HFFc6 (cell line): ENCODE measurements at places on chromosomes 6 and 20. TPM values are rescaled to one million over a fixed set of nuclear protein-coding genes. Genes with fewer than 3 reads are reported as not detected.
A peak's percentile ranks its signal among the peaks of the same experiment; 100 is the strongest.

DNA sequence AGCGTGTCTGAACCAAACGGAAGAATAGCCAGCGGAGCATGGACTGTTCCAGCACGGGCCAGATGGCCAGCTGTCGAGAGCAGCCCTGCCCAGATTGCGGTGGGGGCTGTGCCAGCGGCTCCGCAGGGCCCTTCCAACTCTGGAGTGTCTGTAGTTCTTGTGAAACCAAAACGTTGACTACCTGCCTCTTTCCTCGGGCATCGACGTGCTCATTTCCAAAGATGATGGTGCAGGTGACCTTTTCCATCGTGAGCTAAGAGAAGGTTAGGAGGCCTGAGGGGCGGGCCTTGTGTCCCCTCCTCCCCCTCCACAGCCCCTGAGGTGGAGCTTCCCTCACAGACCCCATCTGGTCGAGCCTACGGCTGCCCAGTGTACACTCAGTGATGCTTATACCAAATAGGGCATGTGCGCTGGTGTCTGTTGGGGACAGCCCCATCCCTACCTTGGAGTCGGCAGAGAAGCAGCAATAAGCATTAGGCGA, 12.9 kb upstream of the C20orf144 start:
- peaks cover under 1% of the 10 kb centered on the region; the same call in 1 of the 2 replicates for H3K27me3 ChIP-seq
- H3K4me3 ChIP-seq, result no peak overlapping the region
- H3K27ac ChIP-seq, result no peak overlapping the region

- H3K4me3 ChIP-seq, result no peak overlapping the region
- peaks cover 42% of the 10 kb centered on the region for H3K36me3 ChIP-seq
- peaks cover 2% of the 10 kb centered on the region; the same call in 1 of the 2 replicates for H3K27me3 ChIP-seq
- H3K27ac ChIP-seq, result 0 out of 2 replicates have a peak overlapping the region, but pooled peaks have one; percentile 15
- H3K4me1 ChIP-seq, result peaks cover 18% of the 10 kb centered on the region
These were observed 11.3 kb upstream of the DSN1 start for GRCh38 chr20:36784900-36785299.

DNA sequence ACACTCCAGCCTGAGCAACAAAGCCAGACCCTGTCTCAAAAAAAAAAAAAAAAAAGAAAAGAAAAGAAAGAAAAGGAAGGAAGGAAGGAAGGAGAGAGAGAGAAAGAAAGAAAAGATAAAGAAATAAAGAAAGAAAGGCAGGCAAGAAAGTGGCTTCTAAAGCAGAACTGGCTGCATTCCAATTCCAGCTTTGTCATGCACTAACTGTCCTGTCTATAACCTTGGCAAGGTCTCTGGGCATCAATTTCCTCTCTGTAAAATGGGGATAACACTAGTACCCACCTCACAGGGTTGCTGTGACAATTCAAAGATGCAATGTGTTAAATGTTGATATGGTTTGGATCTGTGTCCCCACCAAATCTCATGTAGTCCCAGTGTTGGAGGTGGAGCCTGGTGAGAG, 28.0 kb downstream of the RING1 start:
- H3K4me1 ChIP-seq, result no peaks in the 10 kb centered on the region
- H3K36me3 ChIP-seq, result no peaks in the 10 kb centered on the region
- no peak for DNase-seq
- peaks cover 45% of the 10 kb centered on the region for H3K27me3 ChIP-seq
- H3K27ac ChIP-seq, result no peak overlapping the region
- H3K4me3 ChIP-seq, result no peak overlapping the region

GRCh38 chr6:106315765-106316374, 9.7 kb downstream of the ATG5 start:
- H3K4me3 ChIP-seq, result no peak overlapping the region
- peaks cover 17% of the 10 kb centered on the region for H3K36me3 ChIP-seq
- peaks cover 38% of the 10 kb centered on the region for H3K4me1 ChIP-seq

GRCh38 chr20:43906505-43907034, 8.1 kb upstream of the TOX2 start:
- peaks cover 14% of the 10 kb centered on the region for H3K36me3 ChIP-seq
- H3K4me1 ChIP-seq, result peaks cover 18% of the 10 kb centered on the region
- DNase-seq, result no peak
- peaks cover 2% of the 10 kb centered on the region for H3K27me3 ChIP-seq

GRCh38 chr6:151905854-151906253, 98.4 kb downstream of the ESR1 start:
- no peak overlapping the region for H3K27ac ChIP-seq
- H3K27me3 ChIP-seq, result no peaks in the 10 kb centered on the region
- no peak overlapping the region for H3K4me3 ChIP-seq
- no peak for DNase-seq
- H3K4me1 ChIP-seq, result peaks cover 28% of the 10 kb centered on the region; the same call in 1 of the 2 replicates

DNA sequence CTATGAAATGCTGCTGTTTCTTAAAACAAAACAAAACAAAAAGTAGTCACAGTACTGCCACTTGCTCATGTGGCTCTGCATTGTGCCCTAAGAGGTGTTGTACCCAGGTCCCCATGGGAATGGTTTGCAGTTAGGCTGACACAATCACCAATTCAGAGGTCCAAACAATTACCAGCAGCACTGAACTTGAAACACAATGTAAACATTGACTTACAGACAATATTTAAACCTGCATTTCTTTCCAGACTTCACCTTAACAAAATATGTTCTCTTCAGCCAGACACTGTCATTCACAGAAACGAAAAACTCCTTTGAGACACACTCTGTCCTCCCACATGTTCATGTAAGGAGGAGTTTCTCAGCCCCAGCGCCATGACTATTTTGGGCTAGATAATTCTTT, 206.8 kb upstream of the ARG1 start:
- DNase-seq, result no peak
- H3K27ac ChIP-seq, result no peak overlapping the region
- H3K4me1 ChIP-seq, result peaks cover 4% of the 10 kb centered on the region; the same call in 1 of the 2 replicates
- H3K27me3 ChIP-seq, result peaks cover 21% of the 10 kb centered on the region

MYL9 gene
- 1,181 to 1,628 TPM (median 1,284 TPM) in 3 replicates for total RNA-seq

DNA sequence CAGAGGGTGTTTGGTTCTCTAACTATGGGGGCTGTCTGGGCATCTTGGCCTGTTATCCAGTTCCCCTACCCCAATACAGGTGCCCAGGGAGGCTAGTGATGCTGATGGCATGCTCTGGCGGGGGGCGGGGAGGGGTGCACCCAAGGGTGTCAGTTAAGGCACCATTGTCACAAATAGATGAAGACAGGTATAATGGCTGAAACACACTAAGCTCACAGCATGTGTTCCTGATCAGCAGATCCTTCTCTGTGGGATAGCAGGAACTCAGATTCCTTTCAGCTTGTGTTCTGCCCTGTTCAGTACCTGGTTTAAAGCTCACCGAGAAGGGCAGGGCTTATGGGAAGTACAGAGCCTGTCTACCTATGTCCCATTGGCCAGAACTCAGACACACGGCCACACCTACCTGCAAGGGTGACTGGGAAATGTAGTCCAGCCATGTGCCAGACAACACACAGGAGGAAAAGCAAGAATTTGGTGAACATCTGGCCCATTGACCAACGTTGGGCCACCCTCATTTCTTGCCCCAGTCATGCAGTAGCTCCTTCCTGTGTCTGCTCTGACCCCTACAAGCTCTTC, 3.4 kb upstream of the RSPO4 start:
- no peaks in the 10 kb centered on the region for H3K36me3 ChIP-seq
- H3K4me3 ChIP-seq, result no peak overlapping the region
- H3K4me1 ChIP-seq, result no peaks in the 10 kb centered on the region

GNMT gene
- total RNA-seq, result 0.20 TPM in 1 of 2 replicates, not detected in the other

DNA sequence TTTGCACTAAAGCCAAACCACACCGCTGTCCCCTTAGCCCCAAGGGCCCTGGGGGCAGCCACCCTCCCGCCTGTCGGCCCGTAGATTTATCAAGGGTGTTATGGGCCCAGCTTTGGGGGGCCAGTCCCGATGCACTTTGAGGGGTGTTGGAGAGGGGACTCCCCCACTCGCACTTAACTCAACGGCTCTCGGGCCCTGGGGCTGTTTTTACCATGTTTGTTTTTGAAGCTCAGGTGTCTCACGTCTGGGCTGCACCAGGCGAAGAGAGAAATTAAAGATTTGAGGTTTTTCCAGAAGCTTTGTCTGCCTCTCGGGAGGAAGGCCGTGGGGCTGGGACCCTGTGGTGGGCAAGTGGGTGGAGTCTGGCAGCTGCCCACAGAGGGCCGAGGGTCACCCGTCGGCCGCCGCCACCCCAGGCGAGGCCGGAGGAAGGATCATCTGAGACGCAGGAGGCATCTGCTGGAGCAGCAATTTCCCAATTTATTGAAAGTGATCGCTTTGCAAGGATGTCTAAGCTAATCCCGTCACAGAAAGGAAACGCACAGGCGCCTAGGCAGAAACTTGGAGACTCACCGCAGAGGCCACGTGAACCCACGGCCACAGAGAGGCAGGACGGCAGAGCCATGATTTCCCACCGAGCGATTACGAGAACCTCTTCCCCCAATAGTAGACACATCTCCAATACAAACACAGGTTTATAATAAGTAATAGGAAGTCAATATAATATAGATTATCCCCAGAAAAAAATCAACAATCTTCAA, 3.8 kb downstream of the SLC2A4RG start:
- no peaks in the 10 kb centered on the region; the same call in 1 of the 2 replicates for H3K27me3 ChIP-seq
- H3K4me3 ChIP-seq, result no peak overlapping the region
- no peak for DNase-seq
- H3K4me1 ChIP-seq, result no peaks in the 10 kb centered on the region
- no peak overlapping the region for H3K27ac ChIP-seq

DLK2 gene
- total RNA-seq, result 1.5 to 2.4 TPM (median 2.1 TPM) in 3 replicates

GRCh38 chr20:33322456-33322855, 39.4 kb downstream of the BPIFB1 start:
- peaks cover 60% of the 10 kb centered on the region for H3K27me3 ChIP-seq
- DNase-seq, result no peak
- H3K27ac ChIP-seq, result no peak overlapping the region
- H3K4me3 ChIP-seq, result no peak overlapping the region
- no peaks in the 10 kb centered on the region for H3K36me3 ChIP-seq

DNA sequence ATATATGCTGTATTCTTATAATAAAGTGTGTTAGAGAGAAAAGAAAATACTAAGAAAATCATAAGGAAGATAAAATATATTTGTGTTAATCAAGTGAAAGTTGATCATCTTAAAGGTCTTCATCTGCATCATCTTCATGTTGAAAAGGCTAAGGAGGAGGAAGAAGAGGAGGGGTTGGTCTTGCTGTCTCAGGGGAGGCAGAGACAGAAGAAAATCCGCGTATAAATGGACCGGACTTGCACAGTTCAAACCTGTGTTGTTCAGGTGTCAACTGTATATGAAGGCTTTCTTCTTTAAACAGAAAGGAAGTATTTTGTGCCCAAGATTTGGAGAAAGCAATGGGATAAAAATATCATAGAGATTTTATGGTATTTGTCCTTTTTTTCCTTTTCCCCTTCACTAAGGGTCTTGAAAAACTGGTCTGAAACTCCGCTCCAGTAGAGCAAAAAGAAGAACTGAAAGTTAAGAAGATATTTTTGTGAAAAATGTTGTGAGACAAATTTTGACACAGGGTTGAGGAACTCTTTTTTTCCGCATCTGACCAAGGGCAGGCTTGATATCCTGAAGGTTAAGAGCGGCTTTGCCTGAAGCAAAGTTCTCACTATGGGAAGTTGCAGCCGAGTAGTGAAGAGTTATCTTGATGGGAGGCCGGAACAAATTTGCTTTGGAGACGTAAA, 350.7 kb downstream of the LAMA2 start:
- H3K36me3 ChIP-seq, result no peaks in the 10 kb centered on the region
- no peaks in the 10 kb centered on the region; the same call in 1 of the 2 replicates for H3K4me1 ChIP-seq
- no peaks in the 10 kb centered on the region for H3K27me3 ChIP-seq
- H3K27ac ChIP-seq, result no peak overlapping the region
- no peak overlapping the region for H3K4me3 ChIP-seq

TSPYL1 gene
- total RNA-seq, result 107 to 132 TPM (median 130 TPM) in 3 replicates

- no peak overlapping the region for H3K27ac ChIP-seq
- no peak overlapping the region for H3K4me3 ChIP-seq
- no peak for DNase-seq
- H3K27me3 ChIP-seq, result peaks cover 2% of the 10 kb centered on the region
- H3K4me1 ChIP-seq, result peaks cover 9% of the 10 kb centered on the region
- no peaks in the 10 kb centered on the region for H3K36me3 ChIP-seq
These were observed 50.9 kb upstream of the TNFAIP3 start for GRCh38 chr6:137816133-137816579.

SLC52A3 gene
- not detected in 3 replicates for total RNA-seq

DNA sequence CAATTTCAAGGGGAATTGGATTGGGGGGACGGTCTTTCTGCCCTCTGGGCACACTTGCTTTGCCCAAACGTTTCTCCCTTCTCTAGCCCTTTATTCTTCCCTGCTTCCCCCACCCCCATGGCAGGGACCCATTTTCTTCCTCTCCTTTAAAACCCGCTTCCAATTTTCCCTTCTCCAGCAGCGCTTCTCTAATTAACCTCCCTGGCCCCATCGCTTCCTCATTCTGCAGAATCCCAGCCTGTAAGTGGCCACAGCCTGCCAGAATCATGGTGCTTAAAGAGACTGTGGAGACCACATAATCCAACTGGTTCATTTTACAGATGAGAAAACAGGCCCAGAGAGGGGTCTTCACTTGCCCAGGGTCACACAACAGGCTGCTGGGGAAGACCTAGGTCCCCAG, 61.4 kb downstream of the CPNE5 start:
- H3K4me3 ChIP-seq, result no peak overlapping the region
- peaks cover 20% of the 10 kb centered on the region for H3K27me3 ChIP-seq
- H3K4me1 ChIP-seq, result no peaks in the 10 kb centered on the region
- H3K36me3 ChIP-seq, result no peaks in the 10 kb centered on the region

- no peak overlapping the region for H3K27ac ChIP-seq
- H3K27me3 ChIP-seq, result no peaks in the 10 kb centered on the region
- H3K4me3 ChIP-seq, result no peak overlapping the region
- no peak for DNase-seq
These were observed 6.7 kb upstream of the HMGN3 start for GRCh38 chr6:79241228-79241627.

DNA sequence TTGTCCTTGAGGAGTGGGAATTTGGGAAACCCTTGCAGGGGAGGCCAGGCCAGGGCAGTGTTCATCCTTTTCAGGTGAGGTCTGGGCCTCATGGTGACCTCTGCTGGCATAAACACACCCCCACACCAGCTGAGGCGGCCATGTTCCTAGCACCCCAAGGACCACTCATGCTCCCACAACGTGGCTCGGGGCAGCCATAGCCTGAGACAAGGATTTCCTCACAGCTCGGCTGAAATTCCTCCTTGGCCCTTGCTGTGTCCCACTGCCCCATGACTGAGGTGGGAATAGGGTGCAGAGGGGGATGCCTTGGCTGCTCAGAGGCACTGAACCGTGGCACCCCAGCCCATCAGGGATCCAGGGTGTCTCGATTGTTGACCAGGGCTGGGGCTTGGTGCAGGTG, 27.3 kb upstream of the SPDEF start:
- no peak overlapping the region for H3K27ac ChIP-seq
- H3K4me3 ChIP-seq, result no peak overlapping the region
- no peaks in the 10 kb centered on the region for H3K36me3 ChIP-seq
- DNase-seq, result no peak

- H3K27ac ChIP-seq, result no peak overlapping the region; the same call in 1 of the 2 replicates
- DNase-seq, result no peak
- H3K36me3 ChIP-seq, result no peaks in the 10 kb centered on the region
- no peak overlapping the region for H3K4me3 ChIP-seq
- H3K27me3 ChIP-seq, result peaks cover 4% of the 10 kb centered on the region
These were observed 61.7 kb upstream of the ZMYND8 start for GRCh38 chr20:47418069-47418757.

MLIP gene
- not detected in 3 replicates for total RNA-seq

- H3K27me3 ChIP-seq, result peaks cover 10% of the 10 kb centered on the region
- H3K4me1 ChIP-seq, result peaks cover 13% of the 10 kb centered on the region; the same call in 1 of the 2 replicates
- H3K36me3 ChIP-seq, result no peaks in the 10 kb centered on the region
- no peak overlapping the region for H3K27ac ChIP-seq
- DNase-seq, result no peak
These were observed 46.3 kb upstream of the IYD start for GRCh38 chr6:150322466-150322871.

DEFB132 gene
- total RNA-seq, result not detected in 3 replicates
